ENCODE measurements at places on chromosomes 16 and 17. TPM values are rescaled to one million over a fixed set of nuclear protein-coding genes. Genes with fewer than 3 reads are reported as not detected.

- DNase-seq: no peak
Measured at GRCh38 chr17:28372203-28372944, 880 bp downstream of the SARM1 start.

- DNase-seq: no peak
Measured at GRCh38 chr16:70777973-70778406, 23.0 kb downstream of the VAC14 start.

DNA sequence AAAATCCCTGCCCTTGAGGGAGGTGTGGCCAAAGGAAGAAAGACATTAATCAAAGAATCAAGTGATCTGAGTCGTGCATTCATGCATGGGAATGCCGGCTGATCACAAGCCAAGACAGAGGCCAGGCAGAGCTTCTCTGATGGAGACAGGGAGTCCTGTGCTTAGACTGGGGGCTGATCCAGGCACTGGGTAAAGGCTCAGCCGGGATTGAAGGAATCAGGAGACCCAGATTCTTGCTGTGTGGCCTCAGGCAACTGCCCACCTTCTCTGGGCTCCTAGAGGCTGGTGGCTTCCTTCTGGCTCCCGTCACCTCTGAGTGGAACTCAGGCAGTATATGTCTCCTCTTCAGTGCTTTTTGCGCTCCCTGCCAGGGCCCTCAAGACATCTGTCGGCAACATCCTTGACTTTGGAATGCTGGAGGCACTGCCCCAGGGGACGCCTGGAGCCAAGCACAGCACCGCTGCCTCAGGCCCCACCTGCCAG is 17.7 kb downstream of the RAI1 start:
- DNase-seq: no peak

- no peak for DNase-seq
Measured at GRCh38 chr17:37735165-37735564, 9.7 kb downstream of the HNF1B start.

GRCh38 chr17:72927146-72927545 is 165.3 kb downstream of the SLC39A11 start:
- no peak for DNase-seq

DNA sequence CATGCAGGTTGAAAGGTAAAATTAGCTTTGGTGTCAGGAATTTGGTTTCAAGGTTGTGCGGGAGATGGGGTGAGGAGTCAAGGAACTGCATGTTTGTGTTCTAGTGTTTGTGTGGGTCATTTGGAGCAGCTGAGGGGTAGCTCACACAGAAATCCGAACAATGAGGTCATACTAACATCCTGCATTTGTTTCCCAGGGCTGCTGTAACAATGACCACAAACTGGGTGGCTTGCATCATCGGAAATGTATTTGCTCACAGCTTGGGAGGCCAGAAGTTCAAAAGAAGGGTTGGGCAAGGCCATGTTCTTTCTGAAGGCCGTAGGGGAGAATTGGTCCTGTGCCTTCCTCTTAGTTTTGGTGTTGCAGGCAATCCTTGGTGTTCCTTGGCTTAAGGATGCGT is 287.4 kb downstream of the HAPSTR1 start:
- DNase-seq: no peak

DNA sequence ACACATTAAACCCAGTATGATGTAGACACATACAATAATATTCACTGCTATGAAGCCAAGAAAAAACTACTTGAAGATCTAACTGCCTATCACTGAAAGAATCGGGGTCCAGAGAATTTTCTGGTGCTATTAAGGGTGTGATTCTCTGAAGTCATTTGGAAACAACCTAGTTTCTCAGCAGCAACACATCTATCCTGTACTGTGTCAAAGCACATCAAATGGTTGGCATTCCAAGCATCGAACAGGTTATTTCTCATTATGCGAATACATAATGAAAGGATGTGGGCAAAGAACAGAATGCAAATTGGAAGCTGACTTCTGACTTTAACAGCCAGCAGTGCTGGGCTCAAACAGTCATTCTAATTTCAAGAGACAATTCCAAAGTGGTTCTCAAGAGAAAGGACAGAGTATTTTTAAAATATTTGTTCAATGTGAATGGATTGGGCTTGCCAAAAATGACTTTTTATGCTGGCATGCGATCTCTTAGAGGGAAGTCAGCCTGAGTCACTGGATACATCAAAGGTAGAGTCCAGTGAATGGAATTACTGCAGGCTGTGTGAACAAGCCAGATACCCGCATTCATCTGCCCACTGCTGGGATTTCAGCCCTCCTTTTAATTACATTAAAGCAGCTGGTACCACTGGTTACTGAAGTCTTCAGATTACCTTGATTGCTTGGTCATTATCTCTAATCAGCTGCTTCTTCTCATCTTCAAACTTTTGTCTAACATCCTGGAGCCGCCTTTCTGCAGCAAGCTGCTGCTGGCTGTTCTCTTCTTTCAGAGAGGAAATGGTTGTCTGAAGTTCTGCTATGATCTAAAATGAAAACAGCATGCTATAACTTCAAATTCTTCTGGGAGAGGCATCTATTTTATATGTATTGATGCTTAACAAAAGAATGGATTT is 181.2 kb upstream of the AXIN2 start:
- DNase-seq: no peak

- DNase-seq: no peak
Measured at GRCh38 chr17:75078284-75079022, 9.3 kb upstream of the SLC16A5 start.

- no peak for DNase-seq
Measured at GRCh38 chr16:85637808-85638647, 24.9 kb downstream of the GSE1 start.

- DNase-seq: no peak
Measured at GRCh38 chr16:57285379-57285778, 907 bp upstream of the PLLP start.

GRCh38 chr17:77790143-77790829 is 168.2 kb upstream of the TNRC6C start:
- DNase-seq: no peak

DNA sequence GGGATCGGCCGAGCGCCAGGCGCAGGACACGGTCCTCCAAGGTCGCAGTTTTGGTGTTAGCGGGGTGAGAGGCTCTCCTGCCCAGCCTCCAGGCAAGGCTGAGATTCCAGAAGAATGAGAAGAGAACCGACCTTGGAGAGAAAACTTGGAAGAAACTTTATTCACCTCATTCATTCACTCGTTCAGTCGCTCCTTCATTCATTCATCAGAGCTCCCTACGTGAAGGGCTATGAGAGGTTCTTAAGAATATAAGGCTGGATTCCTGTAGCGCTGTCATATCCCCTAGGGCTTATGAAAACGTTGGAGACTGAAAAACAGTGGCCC is 991 bp upstream of the MYH10 start:
- DNase-seq: no peak

- DNase-seq: no peak
Measured at GRCh38 chr16:15510992-15511391, 76.6 kb downstream of the BMERB1 start.

Gene TPSD1
- polyA plus RNA-seq: not detected

Gene TMEM100
- polyA plus RNA-seq: not detected

Gene LIMD2
- 688 TPM for polyA plus RNA-seq

Gene KREMEN2
- polyA plus RNA-seq: 1.2 TPM

Gene MT1E
- polyA plus RNA-seq: not detected

Gene NKD1
- 0.17 TPM for polyA plus RNA-seq

Gene BAHCC1
- not detected for polyA plus RNA-seq

Gene TCAP
- polyA plus RNA-seq: 0.25 TPM

Gene MT1A
- not detected for polyA plus RNA-seq
